ENCODE measurements at places on chromosomes 6 and 20. TPM values are rescaled to one million over a fixed set of nuclear protein-coding genes. Genes with fewer than 3 reads are reported as not detected.

Gene LAMA4
- total RNA-seq, result not detected

- no peak overlapping the region for H3K4me3 ChIP-seq
- H3K27me3 ChIP-seq, result no peaks in the 10 kb centered on the region
- H3K4me1 ChIP-seq, result peaks cover 27% of the 10 kb centered on the region
- H3K27ac ChIP-seq, result no peak overlapping the region
- no peaks in the 10 kb centered on the region for H3K36me3 ChIP-seq
- no peak for DNase-seq
Measured at GRCh38 chr6:148304976-148305375, 37.7 kb upstream of the SASH1 start.

Gene SNAP91
- not detected for total RNA-seq

Gene ANKRD60
- total RNA-seq, result not detected

DNA sequence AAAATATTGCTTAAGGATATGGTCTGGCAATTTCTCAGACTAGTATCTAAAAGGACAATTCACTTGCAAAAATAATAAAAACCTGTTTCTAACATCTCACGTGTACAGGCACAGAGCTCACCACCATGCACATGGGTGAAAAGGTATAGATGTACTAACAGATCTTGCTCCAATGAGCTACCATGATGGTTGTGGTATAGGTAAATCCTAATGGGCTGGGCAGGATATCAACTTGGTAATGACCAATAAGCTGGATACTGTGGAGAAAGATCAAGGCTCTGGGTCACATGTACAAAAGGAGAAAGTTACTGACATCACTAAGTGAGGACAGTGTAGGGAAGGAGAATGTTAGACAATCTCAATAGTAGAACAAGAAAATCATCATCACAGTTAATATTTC is 111.0 kb upstream of the NUP153 start:
- no peaks in the 10 kb centered on the region for H3K36me3 ChIP-seq
- no peak overlapping the region for H3K27ac ChIP-seq
- no peak for DNase-seq

All from Caco-2 (cell line).